Uterine smooth muscle cell (primary cell): ENCODE measurements at places on chromosomes 13 and 19. TPM values are rescaled to one million over a fixed set of nuclear protein-coding genes. Genes with fewer than 3 reads are reported as not detected.

Gene LILRB1
- not detected in 2 replicates for total RNA-seq

Gene CEACAM16
- total RNA-seq = not detected in 2 replicates

Gene MTUS2
- total RNA-seq = 0.11 and 0.12 TPM in 2 replicates

Gene R3HDM4
- total RNA-seq = 15.4 and 20.9 TPM in 2 replicates

Gene N4BP2L1
- 2.0 and 2.5 TPM in 2 replicates for total RNA-seq

Gene FUZ
- 19.0 and 25.4 TPM in 2 replicates for total RNA-seq

Gene RGL3
- total RNA-seq = 0.50 and 1.00 TPM in 2 replicates

Gene ATP4A
- not detected in 2 replicates for total RNA-seq

Gene RFPL4A
- total RNA-seq = not detected in 2 replicates

Gene COX7A1
- 4.5 and 12.9 TPM in 2 replicates for total RNA-seq

Gene LGALS14
- total RNA-seq = not detected in 2 replicates

Gene LILRA6
- total RNA-seq = not detected in 2 replicates

Gene BEST2
- 0.25 TPM in 1 of 2 replicates, not detected in the other for total RNA-seq

Gene CEACAM21
- total RNA-seq = not detected in 2 replicates

Gene HOOK2
- total RNA-seq = 12.8 and 24.1 TPM in 2 replicates

Gene TMPRSS9
- not detected in 2 replicates for total RNA-seq

Gene CCL25
- not detected in 2 replicates for total RNA-seq

Gene ZNF549
- 4.8 and 4.9 TPM in 2 replicates for total RNA-seq

Gene FAM124A
- 1.5 and 2.2 TPM in 2 replicates for total RNA-seq

Gene CATSPERD
- total RNA-seq = not detected in 2 replicates
